ENCODE measurements at places on chromosomes 7 and 10.

GRCh38 chr7:8068892-8069686 lies 100.5 kb downstream of the GLCCI1 start:
- no peak for DNase-seq

- no peak for DNase-seq
Measured at GRCh38 chr7:91306266-91306665, 42.0 kb downstream of the FZD1 start.

- no peak for DNase-seq
Measured at GRCh38 chr7:105892387-105892786, 16.0 kb upstream of the ATXN7L1 start.

DNA sequence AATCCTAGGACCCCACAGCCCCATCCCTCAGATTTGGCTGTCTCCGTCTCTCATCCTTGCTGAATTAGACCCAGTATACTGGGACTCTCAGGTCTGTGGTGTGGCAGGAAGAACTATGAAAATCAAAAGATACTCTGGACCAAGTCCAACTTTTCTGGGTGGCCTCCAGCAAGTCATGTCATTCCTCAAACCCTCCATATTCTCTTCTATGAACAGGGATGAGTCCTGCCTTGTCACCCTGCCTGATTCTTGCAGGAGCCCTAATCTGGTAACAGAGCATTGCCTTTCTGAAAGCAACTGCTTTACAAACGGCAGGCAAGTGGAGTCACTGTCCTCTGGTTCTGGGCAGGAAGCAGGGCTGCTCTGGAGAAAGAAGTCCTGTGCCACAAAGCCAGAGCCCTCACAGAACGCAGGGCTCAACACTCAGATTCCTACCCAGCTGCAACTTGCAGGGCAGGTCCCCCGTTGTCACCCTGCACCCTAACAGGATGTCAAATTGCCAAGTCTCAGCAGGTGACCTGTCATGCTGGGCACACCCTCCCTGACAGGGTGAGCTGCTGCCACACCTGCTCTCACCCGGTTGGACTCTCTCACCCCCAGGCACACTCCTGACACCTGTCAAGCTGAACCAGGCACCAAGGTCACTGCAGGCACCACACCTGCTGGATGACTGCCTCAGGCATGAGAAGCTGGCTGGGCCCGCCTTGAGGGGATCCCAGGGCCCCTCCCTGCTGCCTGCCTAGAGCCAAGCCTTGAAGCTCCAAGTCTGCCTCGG lies 227.7 kb downstream of the KCNMA1 start:
- no peak for DNase-seq

- DNase-seq: no peak
Measured at GRCh38 chr10:102113261-102113955, 6.8 kb downstream of the LDB1 start.

GRCh38 chr10:18455086-18455884 lies 196.1 kb downstream of the NSUN6 start:
- no peak for DNase-seq

- DNase-seq: peak; percentile 14
Measured at GRCh38 chr7:83519240-83519639, 129.7 kb downstream of the SEMA3E start.

DNA sequence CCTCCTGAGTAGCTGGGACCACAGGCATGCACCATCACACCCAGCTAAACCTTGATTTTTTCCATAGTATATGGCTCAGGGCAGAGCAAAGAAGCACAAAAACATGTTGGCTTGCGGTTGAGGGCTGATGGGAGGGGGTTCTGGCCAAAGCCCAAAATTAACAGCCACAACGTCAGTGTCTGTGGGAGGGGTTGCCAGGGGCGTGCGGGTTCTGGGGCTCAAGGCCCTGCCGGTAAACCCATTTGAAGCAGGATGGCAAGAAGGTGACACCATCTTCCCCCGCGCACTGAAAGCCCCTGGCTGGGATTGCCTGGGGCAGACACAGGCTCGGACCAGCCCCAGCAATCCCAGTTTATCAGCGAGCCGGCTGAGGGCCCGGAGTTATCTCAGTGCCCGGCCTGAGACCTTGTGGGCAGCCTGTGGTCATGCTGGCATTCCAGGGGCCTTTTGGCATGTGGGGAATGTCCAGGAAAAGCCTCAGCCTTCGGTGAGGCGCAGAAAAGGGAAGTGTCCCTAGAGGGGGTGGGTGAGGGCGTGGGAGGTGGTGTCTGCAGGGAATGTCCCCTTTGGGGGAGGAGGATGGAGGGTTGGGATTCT lies 167.7 kb upstream of the TNRC18 start:
- peak; percentile 86 for DNase-seq

DNA sequence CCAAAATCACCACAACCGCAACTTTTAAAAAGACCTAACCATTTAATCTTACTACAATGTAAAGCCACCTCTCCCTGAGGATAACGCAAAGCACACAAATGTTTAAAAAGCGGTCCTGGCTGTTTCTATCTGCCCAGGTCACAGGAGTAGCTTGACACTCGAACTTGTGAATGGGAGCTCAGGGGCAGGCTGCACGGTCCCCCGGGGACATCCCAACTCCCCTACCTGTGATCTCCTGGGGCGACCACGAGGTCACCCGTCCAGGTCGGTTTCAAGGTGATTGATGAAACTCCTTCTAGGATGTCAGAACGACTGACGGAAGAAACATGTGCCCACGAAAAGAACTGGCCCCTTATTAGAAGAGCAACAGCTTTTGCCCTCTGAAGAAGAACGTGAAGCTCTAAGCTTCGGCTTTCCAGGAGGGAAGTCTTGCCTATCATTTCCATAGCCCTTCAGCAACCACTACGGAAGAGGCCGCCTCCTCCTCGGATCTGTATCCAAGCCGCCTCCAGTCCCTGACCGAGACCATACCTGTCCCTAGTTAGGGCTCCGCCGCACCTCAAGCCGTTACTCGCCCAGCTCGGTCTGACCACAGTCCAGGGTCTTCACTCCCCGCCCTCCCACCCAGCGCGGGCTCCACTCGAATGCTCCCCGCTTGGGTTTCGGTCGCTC lies 459 bp downstream of the CYCS start:
- no peak for DNase-seq

- no peak for DNase-seq
Measured at GRCh38 chr10:104638861-104639589, 2.1 kb upstream of the SORCS3 start.

DNA sequence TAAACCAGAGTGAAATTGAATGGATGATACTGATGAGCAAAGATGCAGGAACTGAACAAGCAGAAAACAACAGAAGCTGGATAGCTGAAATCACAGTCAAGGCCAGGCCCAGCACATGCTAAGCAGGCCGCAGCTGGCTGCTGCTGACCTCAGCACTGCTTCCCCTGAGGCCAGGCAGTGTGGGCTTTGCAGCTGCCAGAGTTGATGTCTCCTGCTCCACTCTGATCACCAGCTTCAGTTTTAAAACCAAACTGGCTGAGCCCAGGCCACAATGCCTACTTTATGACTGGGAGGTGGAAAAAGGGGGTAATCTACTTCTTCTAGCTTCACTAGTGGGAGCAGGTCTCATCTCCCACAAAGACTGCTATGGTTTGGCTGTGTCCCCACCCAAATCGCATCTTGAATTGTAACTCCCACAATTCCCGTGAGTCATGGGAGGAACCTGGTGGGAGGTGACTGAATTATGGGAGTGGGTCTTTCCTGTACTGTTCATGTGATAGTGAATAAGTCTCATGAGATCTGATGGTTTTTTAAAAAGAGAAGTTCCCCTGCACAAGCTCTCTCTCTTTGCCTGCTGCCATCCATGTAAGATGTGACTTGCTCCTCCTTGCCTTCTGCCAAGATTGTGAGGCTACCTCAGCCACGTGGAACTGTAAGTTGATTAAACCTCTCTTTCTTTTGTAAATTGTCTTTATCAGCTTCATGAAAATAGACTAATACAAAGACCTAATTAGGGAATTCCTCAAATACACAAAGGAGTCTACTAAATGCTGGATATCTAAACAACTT lies 136.4 kb upstream of the ITGB1 start:
- no peak for DNase-seq

DNA sequence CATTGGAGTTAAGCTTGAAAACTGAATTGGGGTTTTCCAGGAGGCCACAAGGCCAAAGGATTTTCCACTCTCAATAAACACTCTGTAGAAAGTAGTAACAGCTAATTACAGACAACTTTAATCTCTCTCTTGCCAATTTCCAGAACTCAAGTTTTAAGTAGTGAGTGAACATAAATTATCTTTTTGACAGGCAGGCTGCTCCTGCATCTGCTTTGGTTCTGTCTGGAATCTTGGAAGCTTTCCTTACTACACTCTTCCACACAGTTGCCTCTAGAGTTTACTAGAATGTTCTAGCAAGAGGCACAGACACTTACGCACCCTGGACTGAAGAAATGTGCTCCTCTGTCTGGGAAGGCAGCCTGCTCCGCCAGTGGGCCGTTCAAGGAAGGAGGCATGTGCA lies 90.5 kb upstream of the WAC start:
- no peak for DNase-seq

DNA sequence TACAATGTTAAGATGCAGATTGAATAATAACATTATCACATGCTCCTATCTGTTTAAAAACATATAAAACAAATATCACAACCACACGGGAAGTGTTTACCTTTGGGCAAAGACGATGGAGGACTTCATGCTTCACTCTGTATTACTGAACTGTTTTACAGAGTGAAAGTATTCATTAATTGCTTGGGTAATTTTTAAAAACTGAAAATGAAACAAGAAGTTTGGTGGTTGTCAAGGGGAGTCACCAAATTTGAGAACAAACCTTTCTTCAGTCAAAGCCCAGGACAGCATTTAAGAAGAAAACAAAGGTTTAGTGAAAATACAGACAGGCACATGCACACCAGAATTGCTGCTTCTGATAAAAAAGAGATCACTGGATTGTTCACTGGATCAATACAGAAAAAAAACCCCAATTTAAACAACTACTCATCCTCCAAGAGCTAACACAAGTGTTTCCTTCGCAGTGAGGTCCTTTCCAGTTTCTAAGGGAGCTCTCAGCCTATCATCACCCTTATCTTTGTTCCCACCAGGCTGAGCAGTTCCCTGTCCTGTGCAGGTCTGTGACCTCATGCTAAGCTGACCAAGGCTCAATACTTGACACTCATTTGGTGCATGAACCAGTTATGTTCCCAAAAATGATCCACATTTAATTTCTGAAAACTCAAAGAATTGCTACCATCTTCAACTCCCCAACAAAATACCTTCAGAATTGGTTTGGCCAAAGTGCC lies 8.8 kb downstream of the PARP12 start:
- no peak for DNase-seq

DNA sequence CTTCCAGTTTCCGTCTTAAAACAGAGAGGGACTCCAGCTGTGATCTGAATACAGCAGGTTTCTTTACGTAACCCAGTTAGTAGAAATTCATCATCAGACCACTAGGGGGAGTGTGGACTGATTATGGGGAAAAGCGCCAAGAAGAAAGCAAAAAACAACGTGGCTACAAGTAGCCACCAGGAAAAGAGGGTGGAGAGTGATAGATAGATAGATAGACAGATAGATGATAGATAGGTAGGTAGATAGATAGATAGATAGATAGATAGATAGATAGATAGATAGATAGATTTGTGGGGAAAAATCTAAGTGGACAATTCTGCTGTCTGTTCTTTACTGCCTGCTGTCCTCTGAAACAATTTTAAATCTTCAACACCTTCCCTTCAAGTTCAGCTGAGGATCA lies 12.7 kb upstream of the AKR1B10 start:
- peak; percentile 69 for DNase-seq

DNA sequence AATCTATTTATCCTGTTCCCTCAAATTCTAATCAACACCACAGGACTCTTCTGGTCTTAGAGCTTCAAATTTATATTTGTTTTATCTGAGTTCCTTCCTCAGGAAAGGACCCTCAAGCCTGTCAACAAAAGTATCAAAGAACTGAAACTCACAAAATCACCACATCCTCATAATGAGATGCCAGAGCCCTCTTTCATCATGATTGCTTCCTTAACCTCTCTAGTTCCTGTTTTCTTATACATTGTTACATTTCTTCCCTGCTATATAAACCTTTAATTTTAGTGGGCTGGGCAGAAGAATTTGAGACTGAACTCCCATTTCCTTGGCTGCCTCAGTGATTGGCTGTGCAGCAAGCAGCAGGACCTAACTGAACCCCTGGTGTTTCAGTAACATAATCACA lies 189.7 kb downstream of the ZNF248 start:
- DNase-seq: no peak

DNA sequence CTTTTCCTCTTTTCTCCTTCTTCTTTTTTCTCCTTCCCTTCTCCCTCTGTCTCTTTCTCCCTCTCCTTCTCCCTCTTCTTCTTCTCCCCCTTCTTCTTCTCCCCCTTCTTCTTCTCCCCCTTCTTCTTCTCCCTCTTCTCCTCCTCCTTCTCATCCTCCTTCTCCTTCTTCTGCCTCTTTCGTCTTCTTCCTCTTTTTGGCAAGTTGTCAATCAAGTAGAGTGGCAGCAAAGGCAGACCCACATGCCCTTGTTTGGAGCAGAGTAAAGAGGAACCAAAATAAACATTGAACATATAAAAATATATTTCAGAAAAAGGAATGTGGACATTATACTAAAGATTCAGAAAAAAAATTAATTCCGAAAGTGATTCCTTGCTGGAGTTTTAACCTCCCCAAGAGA lies 59.6 kb upstream of the ZNF33B start:
- DNase-seq: no peak

- DNase-seq: peak; percentile 41
Measured at GRCh38 chr10:115001506-115002381, 63.7 kb downstream of the TRUB1 start.

DNA sequence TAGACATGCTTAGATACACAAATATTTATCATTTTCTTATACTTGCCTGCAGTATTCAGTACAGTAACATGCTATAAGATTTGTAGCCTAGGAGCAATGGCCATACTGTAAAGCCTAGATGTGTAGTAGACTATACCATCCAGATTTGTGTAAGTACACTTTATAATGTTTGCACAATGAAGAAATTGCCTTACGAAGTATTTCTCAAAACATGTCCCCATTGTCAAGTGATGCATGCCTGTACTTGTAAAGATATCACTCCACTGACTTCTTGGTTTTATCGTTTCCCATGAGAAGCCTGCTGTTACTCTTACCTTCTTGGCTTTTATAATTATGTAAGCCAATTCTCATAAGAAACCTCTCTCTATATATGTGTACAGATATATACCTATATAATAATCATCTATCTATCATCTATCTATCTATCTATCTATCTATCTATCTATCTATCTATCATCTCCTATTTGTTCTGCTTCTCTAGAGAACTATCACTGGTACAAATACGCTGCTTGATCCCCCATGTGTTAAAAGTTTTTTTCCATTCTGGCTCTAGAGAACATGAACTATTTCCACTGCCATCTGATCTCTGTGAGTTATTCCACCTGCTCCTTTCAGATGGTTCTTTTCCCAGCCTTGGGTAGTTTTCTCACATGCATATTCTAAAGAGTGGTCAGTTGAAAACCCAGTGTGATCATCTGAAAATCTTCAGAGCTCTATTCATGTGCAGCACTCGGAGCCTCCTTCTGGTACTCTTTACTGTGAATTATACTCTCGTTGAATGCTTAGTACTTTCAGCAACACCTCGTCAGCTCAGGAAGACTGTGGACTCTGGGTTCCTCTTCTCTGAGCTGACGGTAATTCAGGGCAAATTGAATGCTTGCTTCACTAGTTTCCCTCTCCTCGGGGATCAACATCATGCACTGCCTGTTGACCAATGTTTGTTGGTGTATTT lies 14.5 kb upstream of the VCL start:
- DNase-seq: no peak

GRCh38 chr7:144069953-144070352 lies 342 bp downstream of the OR2A25 start:
- DNase-seq: no peak
